CD4-positive, alpha-beta memory T cell (primary cell): ENCODE measurements at places on chromosomes 12 and 14. TPM values are rescaled to one million over a fixed set of nuclear protein-coding genes. Genes with fewer than 3 reads are reported as not detected.

DNA sequence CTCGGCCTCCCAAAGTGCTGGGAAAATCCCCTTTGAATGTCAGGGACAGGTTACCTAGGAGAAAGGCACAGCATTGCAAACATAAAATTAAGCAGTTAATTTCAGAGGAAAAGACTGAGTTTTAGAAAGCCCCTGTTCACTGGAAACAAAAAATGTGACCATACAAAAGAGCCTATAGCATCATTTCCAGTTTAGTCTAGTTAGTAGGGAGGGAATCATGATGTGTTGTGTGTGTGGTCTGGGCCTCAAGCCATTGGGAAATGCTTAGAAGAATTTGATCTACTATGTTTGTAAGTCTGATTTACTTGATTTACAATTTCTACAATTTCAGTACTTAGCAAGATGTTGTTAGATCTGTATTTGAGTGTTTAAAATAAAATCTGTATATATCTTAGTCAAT lies 47.1 kb upstream of the RERG start:
- no peaks in the 10 kb centered on the region for H3K4me1 ChIP-seq
- no peak for DNase-seq
- no peaks in the 10 kb centered on the region for H3K27me3 ChIP-seq
- H3K36me3 ChIP-seq = no peaks in the 10 kb centered on the region
- no peak overlapping the region for H3K27ac ChIP-seq
- H3K4me3 ChIP-seq = no peak overlapping the region

GRCh38 chr14:93368996-93369712 lies 22.2 kb downstream of the COX8C start:
- DNase-seq = no peak
- H3K27me3 ChIP-seq = no peaks in the 10 kb centered on the region
- H3K4me1 ChIP-seq = no peaks in the 10 kb centered on the region

- no peaks in the 10 kb centered on the region for H3K4me1 ChIP-seq
- peaks cover 25% of the 10 kb centered on the region for H3K36me3 ChIP-seq
- no peaks in the 10 kb centered on the region for H3K27me3 ChIP-seq
- H3K27ac ChIP-seq = no peak overlapping the region
- no peak overlapping the region for H3K4me3 ChIP-seq
Measured at GRCh38 chr12:15897433-15897832, 13.7 kb upstream of the DERA start.

The TPPP2 gene
- total RNA-seq = not detected

The FAM181A gene
- total RNA-seq = not detected
